ENCODE measurements at places on chromosomes 4 and X.

- DNase-seq = no peak
Measured at GRCh38 chr4:150779707-150780106, 197.8 kb downstream of the MAB21L2 start.

GRCh38 chr4:183349673-183350072 is 27.4 kb upstream of the CLDN24 start:
- no peak for DNase-seq

- no peak for DNase-seq
Measured at GRCh38 chr4:187606581-187606980, 389.0 kb upstream of the ZFP42 start.

GRCh38 chrX:18917831-18918230 is 66.1 kb downstream of the PHKA2 start:
- DNase-seq = no peak

GRCh38 chrX:116806288-116806802 is 343.6 kb upstream of the CT83 start:
- no peak for DNase-seq

DNA sequence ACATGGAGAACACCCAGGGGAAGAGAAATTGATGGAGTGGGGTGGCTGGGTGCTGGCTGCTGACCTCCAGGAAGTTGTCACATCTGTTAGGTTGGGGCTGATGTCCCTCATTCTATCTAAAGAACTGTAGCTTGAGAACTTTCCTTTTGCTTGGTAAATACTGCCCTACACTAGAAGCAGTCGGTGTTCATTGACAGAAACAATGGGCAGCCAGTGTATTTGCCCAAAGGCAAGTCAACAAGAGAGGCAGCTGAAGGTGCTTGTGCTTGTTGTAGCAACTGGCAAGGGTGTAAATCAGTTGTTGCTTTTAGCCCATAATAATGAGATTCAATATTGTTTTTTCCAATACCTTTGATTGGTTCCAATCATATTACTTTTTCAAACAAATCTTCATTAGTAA is 956 bp downstream of the TMEM154 start:
- no peak for DNase-seq

GRCh38 chrX:48509619-48510018 is 827 bp downstream of the PORCN start:
- DNase-seq = no peak

DNA sequence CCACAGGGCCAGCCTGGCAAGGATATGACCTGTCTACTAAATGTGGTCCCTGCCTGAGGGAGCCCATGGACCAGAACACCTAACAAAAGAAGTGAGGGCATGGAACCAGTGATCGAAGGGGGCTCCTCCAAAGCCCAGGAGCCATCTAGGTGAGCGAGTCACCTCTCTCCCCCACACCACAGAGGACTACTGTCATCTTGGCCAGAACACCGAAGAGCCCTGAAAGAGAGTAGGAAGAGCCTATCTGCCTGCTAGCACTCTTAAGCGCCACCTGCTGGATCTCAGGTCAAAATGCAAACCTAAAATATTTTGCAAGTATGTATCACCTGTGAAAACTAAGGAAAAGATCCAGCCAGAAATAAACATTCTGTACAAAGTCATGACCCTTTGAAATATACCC is 137.9 kb upstream of the ZXDB start:
- no peak for DNase-seq

- no peak for DNase-seq
Measured at GRCh38 chr4:181046809-181047208, 1196.4 kb upstream of the TENM3 start.

DNA sequence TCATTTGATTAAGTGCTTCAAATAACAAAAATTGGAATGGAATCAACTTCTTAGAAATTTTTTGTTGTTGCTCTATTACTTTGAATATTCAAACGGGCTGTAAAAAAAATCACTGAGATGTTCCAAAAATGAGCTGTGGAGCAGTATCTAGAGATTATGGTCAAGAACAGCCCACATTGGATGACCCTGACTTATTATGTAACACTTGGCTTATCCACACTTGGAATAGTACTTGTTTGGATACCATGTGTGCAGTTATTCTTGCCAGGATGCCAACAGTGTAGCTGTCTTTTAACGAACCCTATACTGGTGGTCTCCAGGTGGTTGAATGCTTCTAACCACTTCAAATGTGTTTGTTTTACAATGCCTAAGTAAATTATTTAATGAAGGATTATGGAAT is 64.9 kb upstream of the CAMK2D start:
- no peak for DNase-seq

GRCh38 chr4:92968996-92969395 is 665.2 kb downstream of the GRID2 start:
- DNase-seq = no peak

GRCh38 chr4:62439051-62439450 is 1238.9 kb downstream of the ADGRL3 start:
- DNase-seq = no peak

Data from stimulated activated CD4-positive, alpha-beta T cell treated with anti-CD3 and anti-CD28 coated beads, Interleukin-12 subunit alpha, Interleukin-12 subunit beta, amount 100 ng/mL, for 24 hours (primary cell).